ENCODE measurements at places on chromosomes 16 and 17.

- DNase-seq: no peak
Observed at GRCh38 chr17:77883213-77883650, 75.3 kb upstream of the TNRC6C start.

GRCh38 chr16:46808997-46809396 lies 22.0 kb downstream of the C16orf87 start:
- DNase-seq: no peak

- DNase-seq: no peak
Observed at GRCh38 chr16:3243882-3244281, 8.9 kb upstream of the ZNF200 start.

- no peak for DNase-seq
Observed at GRCh38 chr16:16016388-16016964, 67.1 kb downstream of the ABCC1 start.

GRCh38 chr17:27336184-27336583 lies 42.3 kb downstream of the WSB1 start:
- DNase-seq: no peak

- no peak for DNase-seq
Observed at GRCh38 chr17:9519583-9520272, 55.9 kb downstream of the STX8 start.

DNA sequence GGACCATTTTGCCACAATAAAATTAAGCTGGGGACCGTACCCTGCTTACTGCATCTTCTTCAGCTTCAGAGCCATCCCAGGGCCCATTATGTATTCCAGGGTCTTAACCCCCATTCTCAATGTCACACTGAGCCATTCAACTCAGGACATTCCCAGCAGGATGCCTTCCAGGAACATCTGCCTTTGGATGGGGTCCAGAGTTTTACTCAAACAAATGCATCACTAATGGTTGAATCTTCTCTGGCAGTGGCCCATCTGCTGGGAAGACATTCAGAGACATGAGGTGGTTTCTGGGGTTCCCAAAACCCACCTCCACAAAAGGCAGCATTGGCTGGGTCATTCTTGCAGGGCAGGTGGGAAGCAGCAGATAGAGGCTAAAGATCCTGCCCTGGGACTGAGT lies 3.4 kb upstream of the SEC14L5 start:
- no peak for DNase-seq

Data from stromal cell of bone marrow (primary cell).